ENCODE measurements at places on chromosomes 3 and 15. TPM values are rescaled to one million over a fixed set of nuclear protein-coding genes. Genes with fewer than 3 reads are reported as not detected.

The GOLGA6L7 gene
- total RNA-seq = not detected

The NAALADL2 gene
- total RNA-seq = 0.18 TPM

The GRAMD1C gene
- total RNA-seq = 1.4 TPM

The EOMES gene
- 1.3 TPM for total RNA-seq

The TMEM202 gene
- total RNA-seq = not detected

The EFCC1 gene
- not detected for total RNA-seq

The STXBP5L gene
- not detected for total RNA-seq

The ATP2B2 gene
- total RNA-seq = 0.24 TPM

The PRSS50 gene
- not detected for total RNA-seq

The THRB gene
- total RNA-seq = 1.8 TPM

The RLBP1 gene
- not detected for total RNA-seq

The IL17RE gene
- total RNA-seq = 1.0 TPM
